Astrocyte (in vitro differentiated cells and primary cell): ENCODE measurements at places on chromosomes 16 and 17. TPM values are rescaled to one million over a fixed set of nuclear protein-coding genes. Genes with fewer than 3 reads are reported as not detected.

Gene ABCA6
- total RNA-seq = not detected in 2 replicates

DNA sequence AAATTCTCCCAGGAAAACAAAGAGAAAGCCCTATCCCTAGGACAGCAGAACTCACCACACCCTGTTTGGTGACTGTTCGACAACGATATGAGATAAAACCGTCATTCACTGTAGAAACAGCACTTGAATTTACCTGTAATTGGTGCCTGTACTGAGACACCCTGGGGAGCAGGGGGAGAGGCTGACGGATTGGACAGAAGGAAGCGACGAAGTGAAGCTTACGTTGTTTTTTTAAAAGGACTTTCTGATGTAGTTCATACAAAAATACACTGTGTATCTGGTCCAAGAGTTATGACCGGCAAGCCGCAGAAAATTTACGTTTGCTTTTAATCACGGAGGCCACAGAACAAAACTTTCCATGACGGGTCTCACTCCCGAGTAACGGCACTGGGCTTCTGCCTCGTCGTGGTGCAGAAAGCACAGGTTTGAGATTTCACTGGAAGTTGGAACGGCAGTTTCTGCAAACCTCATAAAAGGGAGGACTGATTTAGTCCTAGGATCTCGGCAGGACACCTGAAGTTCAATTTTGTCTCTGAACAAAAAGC is 9.7 kb downstream of the NXN start:
- no peak for DNase-seq

- DNase-seq = no peak
These were observed 3.2 kb downstream of the KRTAP9-9 start for GRCh38 chr17:41258406-41258805.

Gene HAS3
- 1.7 and 2.0 TPM in 2 replicates for total RNA-seq
